ENCODE measurements at places on chromosomes 7 and 10.
A peak's percentile ranks its signal among the peaks of the same experiment; 100 is the strongest.

GRCh38 chr10:121830101-121830500 is 97.7 kb downstream of the ATE1 start:
- DNase-seq: no peak

DNA sequence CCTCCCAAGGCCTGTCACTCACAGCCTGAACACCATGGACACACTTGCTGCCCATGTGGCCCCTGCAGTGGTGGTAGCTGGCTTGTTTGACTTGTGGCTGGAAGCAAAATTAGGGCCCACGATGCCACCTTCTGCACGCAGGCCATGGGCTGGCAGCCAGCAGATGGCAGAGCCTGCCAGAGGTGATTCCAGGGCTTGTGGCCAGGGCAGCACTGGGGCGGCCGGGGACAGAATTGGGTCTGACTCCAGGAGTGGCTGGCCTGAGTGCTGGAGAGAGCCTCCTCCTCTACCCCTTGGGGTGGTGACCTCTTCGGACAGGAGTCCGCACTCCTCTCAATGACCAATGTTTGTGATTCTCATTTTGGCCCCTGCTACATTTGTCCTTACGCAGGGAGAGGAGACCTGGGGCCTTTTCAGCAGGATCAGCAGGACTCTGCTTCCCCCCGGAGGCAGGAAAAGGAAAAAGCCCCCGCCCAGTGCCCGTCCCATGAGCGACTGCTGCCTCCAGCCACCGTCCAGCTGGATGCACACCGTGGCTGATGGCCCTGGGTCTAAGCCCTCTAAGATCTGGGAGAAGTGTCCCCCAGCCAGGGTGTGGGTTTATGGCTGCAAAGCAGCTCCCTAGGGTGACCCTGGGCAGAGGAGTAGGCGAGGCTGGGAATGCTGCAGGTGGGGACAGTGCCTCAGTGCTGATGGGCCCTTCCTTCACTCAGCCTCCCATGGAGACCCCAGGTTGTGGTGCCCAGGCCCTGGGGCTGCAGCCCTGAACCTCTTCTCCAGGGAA is 26.5 kb downstream of the DNAJB12 start:
- DNase-seq: peak; percentile 48

GRCh38 chr10:82409671-82410070 is 534.7 kb downstream of the NRG3 start:
- DNase-seq: no peak

GRCh38 chr10:67076144-67076543 is 150.3 kb downstream of the LRRTM3 start:
- DNase-seq: no peak

DNA sequence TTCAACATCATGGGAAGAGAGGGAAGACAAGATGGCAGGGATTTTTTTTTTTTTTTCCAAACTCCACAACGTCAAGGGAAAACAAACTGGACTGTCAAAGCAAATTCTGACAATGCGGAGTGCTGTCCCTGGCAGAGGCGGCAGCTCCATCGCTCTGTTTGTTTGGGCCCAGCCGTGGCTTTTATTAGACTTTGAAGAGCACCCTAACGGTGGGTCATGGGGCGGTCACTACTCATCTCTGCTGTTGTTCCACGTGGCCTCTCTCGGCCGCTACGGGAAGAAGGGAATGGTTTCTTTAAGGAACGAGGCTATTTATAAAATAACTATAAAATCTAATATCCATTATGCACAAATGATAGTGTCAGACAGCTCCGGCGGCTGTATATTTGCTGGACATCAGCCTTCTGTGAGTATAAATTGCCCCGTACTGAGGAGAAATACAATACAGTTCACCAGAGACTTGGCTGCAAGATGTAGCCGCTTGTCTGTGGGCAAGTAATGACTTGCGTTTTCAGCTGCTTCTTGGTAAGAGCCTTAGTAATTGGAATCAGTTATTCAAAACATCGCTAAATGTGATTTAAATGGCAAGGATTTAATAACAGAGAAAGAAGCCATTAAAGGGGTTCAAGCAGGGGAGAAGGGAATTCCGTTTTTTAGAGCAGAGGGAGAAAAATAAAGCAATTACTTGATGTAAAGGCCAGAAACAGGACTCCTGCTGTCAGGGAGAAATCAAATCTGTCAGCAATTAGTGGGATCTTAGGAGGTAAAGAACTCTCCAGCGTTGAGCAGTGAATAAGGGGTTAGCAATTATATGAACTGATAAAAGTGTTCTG is 61.7 kb upstream of the RAB11FIP2 start:
- no peak for DNase-seq

DNA sequence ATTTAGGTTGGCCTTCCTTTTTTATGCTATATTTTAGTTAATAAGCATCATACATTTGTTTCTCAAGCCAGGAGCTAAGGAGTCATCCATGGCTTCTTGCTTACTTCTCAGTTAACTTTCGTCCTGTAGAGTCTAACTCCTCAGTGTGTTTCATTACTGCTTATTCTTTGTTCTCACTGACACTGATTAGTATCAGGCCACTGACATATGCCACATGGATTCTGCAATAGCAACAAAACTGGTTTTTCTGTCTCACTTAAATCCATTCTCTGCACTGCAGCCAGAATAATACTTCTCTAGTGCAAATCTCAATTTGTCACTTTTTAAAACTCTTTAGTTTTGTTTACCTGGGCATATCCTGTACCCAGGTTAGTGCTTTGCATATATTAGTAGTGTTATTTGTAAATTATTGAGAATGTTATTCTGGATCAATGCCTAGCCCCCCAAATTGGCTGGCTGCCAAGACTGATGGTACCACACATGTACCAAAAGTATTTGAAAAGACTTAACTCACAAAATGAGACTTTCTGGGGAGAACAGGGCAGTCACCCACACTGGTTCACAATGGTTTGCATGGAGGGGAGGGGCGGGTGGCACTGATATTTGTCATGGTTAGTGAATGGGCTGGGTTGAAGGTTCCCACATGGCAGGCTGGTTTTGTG is 79.1 kb downstream of the CCSER2 start:
- no peak for DNase-seq

DNA sequence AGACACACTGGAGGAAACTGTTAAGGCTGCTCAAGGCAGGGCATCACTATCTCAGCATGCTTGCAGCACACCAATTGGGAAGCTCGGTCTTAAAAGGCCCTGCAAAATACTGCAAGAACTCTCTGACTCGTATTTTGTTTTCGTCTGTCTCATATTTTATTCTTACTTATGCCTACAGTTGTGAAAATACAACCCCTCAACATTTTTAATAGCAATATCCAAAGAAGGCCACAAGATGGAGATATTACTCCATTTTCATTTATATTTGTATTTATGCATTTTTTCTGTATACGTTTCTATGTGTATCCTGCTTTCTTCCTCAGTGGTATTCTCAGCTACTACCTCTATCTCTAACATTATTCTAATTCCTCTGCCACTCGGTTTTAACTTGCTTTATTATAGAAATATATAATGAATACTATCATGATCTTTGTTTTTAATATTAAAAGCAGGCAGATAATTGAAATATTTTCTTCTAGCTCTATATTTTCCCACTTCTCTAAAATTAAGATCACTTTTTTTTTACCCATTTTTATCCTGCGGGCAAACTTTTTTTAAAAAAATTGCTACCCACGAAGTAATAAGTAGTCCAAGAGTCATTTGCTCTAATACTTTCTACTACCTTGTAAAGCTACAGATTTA is 10.0 kb downstream of the DNAJC1 start:
- no peak for DNase-seq

DNA sequence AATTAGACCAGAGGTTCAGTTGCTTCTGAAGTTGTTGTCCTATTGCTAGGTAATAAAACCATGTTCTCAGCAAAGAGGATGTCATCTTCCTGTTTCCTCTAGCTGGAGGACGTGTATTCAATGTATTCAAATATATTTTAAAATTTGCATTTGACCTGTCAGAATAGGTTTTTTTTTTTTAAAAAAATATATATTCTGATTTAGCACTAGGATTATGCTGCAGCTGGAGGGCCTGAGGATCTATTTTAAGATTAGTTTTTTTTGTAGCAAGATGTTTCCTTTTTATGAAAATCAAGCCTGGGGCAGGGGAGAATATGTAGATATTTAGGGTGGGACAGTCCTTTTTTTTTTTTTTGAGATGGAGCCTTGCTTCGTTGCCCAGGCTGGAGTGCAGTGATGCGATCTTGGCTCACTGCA is 337.0 kb downstream of the FRMD4A start:
- DNase-seq: no peak

GRCh38 chr10:103605359-103606096 is 112.0 kb downstream of the NEURL1 start:
- DNase-seq: no peak

- DNase-seq: no peak
Observed at GRCh38 chr7:68542831-68543230, 1055.4 kb upstream of the AUTS2 start.

- no peak for DNase-seq
Observed at GRCh38 chr7:286266-286665, 3.7 kb upstream of the FOXL3 start.

DNA sequence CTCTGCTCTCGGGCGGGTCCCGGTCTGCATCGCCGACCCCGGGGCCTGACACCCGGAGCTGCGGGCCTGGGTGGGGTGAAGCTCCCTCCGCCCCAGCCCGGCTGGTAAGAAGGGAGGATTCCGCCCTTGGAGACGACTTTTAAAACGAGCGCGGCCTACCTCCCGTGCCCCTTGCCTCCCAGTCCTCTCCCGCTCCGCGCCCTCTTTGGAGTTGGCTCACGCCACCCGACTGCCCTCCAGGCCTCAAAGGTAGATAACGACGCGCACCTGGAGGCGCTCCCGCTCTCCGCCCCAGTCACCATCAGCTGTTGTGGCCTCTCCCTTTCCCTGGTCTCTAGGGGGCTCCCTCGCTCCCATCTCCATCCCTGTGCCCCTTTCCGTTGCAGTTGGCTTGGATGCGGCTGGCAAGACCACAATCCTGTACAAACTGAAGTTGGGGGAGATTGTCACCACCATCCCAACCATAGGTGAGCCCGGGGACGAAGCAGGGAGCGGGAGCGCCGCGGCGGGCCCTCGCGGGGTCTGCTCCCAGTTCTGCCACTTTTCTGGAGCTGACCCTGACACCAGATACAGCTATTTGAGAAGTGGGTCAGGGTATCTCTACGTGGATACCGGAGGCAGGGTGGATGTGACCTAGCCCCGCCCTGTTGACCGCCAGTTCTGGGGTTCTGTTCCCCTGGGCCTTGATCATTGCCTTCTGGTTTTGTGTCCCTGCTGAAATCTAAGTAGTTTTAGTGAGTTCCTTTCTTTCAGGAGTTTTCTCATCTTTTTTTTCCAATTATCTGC is 679 bp downstream of the ARF5 start:
- peak; percentile 64 for DNase-seq

GRCh38 chr10:113775686-113776294 is 24.3 kb downstream of the PLEKHS1 start:
- no peak for DNase-seq

DNA sequence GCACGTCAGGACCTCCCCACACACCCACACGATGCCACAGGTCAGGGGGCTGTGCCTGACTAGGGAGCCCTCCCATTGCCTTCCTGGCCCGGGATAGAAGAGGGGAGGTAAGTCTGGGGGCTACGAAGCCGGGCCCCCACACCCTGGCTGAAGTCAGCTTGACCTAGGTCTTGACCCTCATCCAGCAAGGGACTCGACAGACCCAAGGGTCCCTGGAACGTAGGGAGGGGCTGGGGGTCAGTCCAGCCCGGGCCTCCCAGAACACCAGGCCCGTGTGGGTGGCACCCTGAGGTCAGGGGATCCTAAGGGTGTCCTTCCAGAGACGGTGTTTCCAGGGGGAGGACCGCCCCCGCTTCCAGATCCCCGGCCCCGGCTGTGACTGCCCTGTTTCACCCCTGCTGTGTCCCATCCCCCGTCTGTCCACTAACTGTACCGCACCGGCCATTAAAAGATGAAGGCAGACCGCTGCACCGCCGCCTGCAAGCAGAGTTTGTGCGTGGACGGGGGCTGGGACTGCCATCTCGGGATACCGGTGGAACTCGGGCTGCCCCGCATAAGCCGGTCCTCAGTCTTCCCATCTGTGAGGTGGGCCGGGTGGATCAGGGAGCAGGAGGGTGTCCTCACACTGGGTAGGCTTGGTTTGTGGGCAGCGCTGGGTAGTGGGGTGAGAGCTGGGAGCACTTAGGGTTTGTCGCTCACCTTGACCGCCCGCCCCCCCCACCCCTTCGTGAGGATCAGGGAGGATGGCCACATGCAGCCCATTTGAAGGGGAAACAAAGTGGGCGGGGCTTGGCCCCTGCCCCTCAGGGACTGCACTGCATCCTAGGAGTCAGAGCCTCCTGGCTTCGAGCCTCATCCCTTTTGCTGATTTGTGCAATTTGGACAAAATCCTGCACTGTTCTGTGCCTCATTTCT is 21.1 kb downstream of the SLC29A4 start:
- no peak for DNase-seq

GRCh38 chr10:95741807-95742467 is 14.0 kb upstream of the ENTPD1 start:
- no peak for DNase-seq

DNA sequence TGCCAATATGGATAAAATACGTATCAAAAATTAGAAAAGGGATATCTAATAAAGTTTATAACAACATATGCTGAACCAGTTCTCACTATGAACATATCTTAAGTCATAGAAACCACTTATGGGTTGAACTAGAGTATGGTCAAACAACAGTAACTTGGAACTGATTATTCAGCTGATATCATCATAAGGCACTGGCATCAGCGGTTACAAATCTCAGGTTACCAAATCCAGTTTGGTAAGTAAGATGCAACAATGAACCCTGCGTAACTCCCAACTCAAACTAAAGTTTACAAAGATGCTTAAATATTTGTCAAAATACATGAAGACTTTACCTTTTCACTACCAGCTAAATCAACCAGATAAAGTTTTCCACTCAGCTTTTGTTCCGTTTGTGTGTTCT is 19.3 kb downstream of the KIF5B start:
- no peak for DNase-seq

DNA sequence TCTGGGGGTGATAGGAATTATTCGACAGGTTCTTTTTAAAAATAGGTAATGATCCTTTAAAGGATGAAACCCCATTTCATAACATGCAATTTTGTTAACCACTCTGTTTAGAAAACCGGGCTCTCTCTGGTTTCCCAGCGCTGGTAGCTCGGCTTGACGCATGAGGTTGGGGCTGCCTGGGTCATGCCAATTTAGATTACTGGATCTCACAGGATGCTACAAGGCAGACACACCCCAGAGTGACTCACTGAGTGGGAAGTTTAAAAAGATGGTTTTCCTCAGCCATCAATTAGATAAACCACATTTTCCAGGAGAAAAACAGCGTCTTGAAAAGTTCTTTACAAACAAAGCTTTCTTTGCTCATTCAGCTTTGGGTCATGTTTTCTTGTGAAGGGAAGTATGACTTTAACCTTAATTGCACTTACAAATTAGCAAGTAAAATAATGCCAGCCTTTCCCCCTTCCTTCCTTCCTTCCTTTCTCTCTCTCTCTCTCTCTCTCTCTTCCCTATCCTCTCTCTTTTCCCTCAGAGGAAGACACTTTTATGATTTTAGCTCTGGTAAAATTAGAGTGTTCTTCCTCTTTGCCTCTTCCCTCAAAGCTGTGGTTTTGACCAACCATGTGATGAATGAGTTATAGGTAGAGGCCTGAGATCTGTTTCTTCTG is 99.8 kb downstream of the EPDR1 start:
- no peak for DNase-seq

- no peak for DNase-seq
Observed at GRCh38 chr7:128406314-128407232, 3.2 kb downstream of the IMPDH1 start.

- DNase-seq: no peak
Observed at GRCh38 chr10:72344932-72345331, 9.8 kb downstream of the DNAJB12 start.

Data from anterior cingulate cortex (tissue), 58 donors.